ENCODE measurements at places on chromosomes 11 and 22.
A peak's percentile ranks its signal among the peaks of the same experiment; 100 is the strongest.

- no peak for DNase-seq
These were observed 178.6 kb downstream of the CNTN5 start for GRCh38 chr11:99199341-99199740.

DNA sequence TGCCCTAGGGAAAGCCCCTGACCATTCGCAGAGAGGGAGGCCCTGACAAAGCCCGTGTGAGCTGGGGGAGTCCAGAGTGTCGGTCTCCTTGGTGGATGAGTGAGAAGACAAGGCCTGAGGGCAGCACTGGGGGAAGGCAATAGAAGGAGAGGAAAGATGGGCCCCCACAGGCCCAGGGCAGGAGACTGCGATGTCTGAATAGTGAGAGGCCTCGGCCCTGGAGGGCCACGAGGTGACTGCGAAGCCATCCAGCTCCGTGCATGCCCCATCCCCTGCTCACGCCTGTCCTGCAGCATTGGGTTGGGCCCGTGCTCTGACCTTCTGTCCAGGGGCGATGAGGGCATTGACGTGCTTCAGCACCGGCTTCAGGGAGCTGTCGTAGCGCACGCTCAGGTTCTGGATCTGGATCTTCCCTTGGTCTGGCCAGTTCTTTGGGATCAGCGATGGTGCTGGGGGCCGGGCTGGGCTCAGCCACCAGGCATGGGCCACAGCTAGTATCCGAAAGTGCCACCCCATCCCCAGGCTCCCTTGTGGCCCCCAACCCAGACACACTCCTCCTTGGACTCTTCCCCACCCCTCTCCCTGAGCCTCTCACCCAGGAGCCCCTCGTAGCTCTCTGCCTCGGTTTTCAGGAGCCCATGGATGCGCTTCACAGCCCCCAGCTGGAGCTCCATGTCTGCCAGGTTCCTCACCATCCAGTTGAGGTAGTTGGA is 8.3 kb upstream of the KCNJ11 start:
- DNase-seq = no peak

- DNase-seq = peak; percentile 79
These were observed 490 bp upstream of the BMAL1 start for GRCh38 chr11:13276832-13277767.

DNA sequence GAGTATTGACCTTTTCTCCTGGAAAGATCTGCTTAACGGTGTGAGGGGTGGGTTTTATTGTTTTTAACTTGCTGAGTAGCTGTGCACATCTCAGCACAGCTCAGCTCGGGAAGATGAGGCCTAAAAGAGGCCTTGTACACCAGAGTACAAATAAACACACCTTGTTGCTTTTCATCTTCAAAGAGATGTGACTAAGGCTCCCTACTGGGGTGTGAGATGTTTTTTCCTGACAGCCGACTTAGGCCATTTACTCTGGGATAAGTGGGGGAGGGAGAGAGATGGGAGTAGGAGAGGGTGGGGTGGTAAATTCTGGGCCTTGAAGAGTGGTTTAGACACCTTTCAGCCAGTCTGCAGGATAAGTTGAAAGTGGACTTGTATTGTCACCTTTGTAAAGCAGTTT is 2.9 kb downstream of the LDLRAD3 start:
- no peak for DNase-seq

- DNase-seq = no peak
These were observed 46.7 kb upstream of the CECR2 start for GRCh38 chr22:17322511-17322910.

GRCh38 chr22:43050995-43051394 is 36.0 kb upstream of the PACSIN2 start:
- DNase-seq = no peak

DNA sequence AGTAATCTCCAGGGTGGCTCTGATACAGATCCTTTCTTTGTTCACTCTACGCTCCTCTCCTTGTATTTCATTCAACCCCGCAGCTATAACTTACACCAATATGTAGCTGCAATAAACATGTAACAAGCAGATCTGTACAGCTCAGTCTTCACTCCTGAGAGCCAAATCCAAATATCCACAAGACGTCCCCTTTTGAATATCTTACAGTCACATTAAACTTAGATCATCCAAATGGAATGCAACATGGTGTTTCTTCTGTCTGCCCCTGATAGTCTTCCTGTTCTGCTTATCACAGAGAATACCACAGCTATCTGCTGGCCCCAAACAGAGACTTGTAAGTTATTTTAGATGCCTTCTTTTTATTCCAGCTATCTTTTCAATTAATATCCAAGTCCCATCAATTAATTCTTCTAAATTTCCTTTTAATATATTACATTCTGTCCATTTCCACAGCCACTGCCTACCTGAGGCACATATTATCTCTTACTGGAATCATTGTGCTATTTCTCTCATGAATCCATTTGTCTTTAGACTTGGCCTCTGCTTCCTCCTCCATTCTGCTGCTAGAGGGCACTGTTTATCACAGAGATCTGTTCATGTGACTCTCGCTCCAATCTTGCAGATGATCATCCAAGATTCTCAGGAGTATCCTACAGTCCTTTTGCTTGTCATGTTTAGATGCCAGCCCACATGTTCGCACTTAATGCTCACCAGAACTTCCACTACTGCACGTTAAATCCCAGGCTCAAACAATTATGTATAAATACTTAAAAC is 908.6 kb downstream of the NTM start:
- no peak for DNase-seq

DNA sequence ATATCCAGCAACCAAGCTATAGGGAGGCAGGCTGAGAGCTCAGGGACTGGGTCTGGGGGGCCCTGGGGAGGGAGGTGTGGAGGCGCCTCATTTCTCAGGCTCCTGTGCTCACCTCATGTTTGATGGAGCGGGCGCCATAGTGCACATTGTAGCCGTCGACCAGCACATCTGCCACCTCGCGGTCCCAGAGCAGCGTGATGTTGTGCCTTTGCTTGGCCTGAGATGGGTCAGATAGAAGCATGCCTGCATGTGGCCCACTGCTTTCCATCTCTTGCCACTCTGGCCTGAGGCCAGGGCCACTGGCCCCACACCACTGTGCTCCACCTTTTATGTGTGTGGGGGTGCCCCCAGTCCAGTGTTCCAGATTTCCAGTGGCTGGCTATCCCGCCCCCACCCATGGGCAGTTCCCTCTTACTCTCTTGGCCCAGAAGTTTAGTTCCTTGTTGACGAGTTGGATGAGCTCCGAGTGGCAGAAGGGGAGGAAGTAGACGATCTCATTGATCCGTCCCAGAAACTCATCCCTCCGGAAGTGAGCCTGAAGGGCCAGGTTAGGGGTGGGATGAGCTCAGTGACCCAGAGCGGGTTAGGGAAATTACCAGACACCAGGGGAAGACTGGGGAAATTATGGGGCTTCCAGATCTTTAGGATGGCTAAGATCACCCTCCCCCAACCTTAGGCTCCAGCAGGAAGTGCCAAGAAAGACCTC is 50.1 kb upstream of the PHOX2A start:
- DNase-seq = no peak

GRCh38 chr22:46070215-46070802 is 80.0 kb upstream of the PPARA start:
- DNase-seq = no peak

DNA sequence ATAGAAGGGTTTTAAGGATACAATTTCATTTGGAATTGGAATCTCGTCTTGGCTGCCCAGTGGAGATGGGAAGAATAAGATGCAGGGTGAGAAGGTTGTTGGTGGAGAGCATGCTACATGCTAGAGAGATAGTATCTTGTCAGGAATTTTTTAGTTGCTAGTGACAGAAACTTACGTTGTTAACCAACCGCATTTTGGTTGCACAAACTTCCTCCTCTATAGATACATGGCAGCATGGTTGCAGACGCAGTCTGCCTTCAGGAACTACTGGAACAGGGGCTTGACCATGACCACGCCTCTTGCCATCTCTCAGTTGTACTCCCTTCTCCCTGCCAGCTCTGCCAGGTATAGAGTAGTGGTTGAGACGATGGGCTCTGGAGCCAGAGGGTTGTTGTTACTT is 13.5 kb upstream of the CCDC90B start:
- no peak for DNase-seq
